Central memory CD4-positive, alpha-beta T cell (primary cell): ENCODE measurements at places on chromosomes 1 and 21.

GRCh38 chr1:8745749-8746390 is 71.6 kb downstream of the RERE start:
- no peak for DNase-seq

GRCh38 chr1:3903141-3904005 is 3.3 kb upstream of the C1orf174 start:
- DNase-seq: peak; percentile 34

DNA sequence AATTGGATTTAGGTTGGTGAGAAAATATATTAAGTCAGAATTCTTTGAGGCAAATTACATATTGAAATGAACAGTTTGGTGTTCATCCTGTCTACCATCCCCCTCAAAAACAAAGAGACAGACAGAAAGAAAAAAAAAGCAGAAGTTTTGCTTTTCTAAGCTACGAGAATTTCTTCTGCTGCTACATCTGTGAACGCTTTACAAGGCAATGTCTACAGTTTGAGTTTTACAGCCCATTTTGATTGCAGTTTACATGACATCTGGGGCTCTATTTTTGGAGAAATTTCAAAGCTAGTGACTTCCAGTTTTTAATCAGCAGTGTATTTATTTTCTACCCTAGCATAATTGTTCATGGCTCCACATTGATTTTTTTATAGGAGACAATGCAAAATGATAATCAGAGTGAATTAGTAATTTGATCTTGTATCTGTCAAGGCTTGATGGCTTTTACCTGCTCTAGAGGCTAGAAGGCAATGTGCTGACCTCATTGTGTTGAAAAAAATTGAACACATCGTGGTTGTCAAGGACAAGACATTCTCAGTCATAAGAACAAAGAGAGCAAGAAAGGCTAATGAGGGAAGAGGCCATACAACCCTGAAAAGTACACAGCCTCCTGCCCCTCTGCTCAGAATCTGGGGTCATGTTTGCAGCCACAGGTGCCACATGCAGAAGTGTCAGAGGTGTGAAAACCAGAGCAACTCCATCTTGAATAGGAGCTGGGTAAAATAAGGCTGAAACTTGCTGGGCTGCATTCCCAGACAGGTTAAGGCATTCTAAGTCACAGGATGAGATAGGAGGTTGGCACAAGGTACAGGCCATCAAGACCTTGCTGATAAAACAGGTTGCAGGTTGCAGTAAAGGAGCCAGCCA is 201.0 kb upstream of the CAMK1G start:
- no peak for DNase-seq

DNA sequence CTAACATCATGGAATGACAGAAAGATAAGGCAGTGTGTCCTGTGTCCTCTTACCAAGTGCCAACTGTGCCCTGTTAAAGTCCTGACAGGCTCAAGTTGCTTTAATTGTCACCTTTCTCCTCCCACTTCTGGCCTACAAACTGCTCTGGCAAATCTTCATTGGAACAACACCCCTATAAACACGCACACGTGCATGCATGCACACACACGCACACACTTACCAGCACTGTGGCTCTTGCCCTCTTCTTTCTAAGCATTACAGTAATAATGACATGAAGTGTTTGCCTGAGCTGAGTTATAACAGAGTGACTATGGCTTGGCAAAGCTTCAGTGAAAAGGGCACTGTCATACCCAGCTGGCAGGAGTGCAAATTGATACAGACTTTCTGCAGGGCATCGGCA is 82.3 kb upstream of the SYT6 start:
- DNase-seq: no peak

GRCh38 chr1:240499012-240499411 is 112.9 kb downstream of the GREM2 start:
- DNase-seq: no peak

GRCh38 chr1:58505286-58505685 is 41.2 kb downstream of the OMA1 start:
- no peak for DNase-seq

- DNase-seq: peak; percentile 18
Measured at GRCh38 chr1:1309251-1310108, 1.1 kb downstream of the PUSL1 start.

- DNase-seq: no peak
Measured at GRCh38 chr1:236107121-236107907, 35.0 kb upstream of the GPR137B start.

GRCh38 chr1:12435639-12436344 is 182.2 kb downstream of the DHRS3 start:
- DNase-seq: no peak

GRCh38 chr1:206116873-206117150 is 376 bp downstream of the AVPR1B start:
- DNase-seq: no peak
